ENCODE measurements at places on chromosomes 4 and X.

- DNase-seq: no peak
These were observed 164.7 kb downstream of the PCDH18 start for GRCh38 chr4:137367620-137368019.

DNA sequence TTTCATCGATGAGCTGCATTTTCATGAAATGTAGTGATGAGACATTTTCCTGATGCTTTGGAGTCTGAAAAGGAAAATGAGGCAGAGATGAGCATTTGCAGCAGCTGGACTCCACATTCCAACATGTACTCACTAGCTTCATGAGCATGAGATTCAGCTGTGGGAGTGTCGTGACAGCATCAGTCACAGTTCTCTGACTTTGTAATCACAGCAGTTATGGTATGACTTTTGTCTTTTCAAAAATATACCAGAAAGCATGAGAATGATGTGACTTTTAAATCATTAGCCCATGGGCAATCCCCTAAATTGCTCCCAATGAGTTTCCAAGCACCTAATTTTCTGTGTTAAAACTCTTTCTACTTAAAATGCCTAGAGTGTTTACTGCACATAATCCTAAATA is 18.3 kb upstream of the MSL3 start:
- DNase-seq: no peak

GRCh38 chr4:113634081-113634969 is 127.2 kb downstream of the CAMK2D start:
- DNase-seq: no peak

DNA sequence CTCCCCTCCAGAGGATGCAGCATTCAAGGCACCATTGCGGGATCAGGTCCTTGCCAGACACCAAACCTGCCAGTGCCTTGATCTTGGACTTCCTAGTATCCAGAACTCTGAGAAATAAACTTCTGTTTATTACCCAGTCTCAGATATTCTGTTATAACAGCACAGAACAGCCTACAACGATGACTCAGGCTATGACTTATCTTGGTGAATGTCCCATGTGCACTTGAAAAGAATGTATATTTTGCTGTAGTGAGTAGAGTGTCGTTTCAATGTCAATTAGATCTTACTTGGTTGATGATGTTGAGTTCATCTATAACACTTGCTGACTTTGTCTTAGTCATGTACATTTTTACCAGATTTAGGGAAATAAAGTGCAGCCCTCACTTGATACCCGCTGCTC is 34.5 kb upstream of the PGRMC1 start:
- no peak for DNase-seq

All from femur (tissue), 1 donor.